ENCODE measurements at places on chromosomes 7 and 10. TPM values are rescaled to one million over a fixed set of nuclear protein-coding genes. Genes with fewer than 3 reads are reported as not detected.

ARHGEF5 gene
- 2.3 TPM for total RNA-seq

WDFY4 gene
- not detected for total RNA-seq

FOXI2 gene
- not detected for total RNA-seq

AGAP5 gene
- total RNA-seq: 2.9 TPM

LRGUK gene
- total RNA-seq: 0.57 TPM

GLCCI1 gene
- total RNA-seq: 2.8 TPM

ZNF736 gene
- 15.5 TPM for total RNA-seq

PTPRZ1 gene
- total RNA-seq: 3.6 TPM

HNRNPF gene
- 284 TPM for total RNA-seq

ABCB4 gene
- 3.1 TPM for total RNA-seq

EPHB6 gene
- not detected for total RNA-seq

PILRA gene
- 0.45 TPM for total RNA-seq

CYTH3 gene
- total RNA-seq: 33.5 TPM

PGAM2 gene
- 3.0 TPM for total RNA-seq

FAM25A gene
- not detected for total RNA-seq

CASTOR2 gene
- 1.2 TPM for total RNA-seq

CEP55 gene
- 62.9 TPM for total RNA-seq

OR9A2 gene
- total RNA-seq: not detected

HMX3 gene
- total RNA-seq: 3.5 TPM

HPSE2 gene
- total RNA-seq: not detected

NUDT13 gene
- 1.3 TPM for total RNA-seq

LDB3 gene
- not detected for total RNA-seq

HOXA4 gene
- total RNA-seq: 2.9 TPM

LRIT2 gene
- total RNA-seq: not detected

OPALIN gene
- not detected for total RNA-seq

FRMPD2 gene
- not detected for total RNA-seq

PRLHR gene
- total RNA-seq: not detected

FZD8 gene
- 44.6 TPM for total RNA-seq

SLC18A3 gene
- not detected for total RNA-seq

GNAT3 gene
- not detected for total RNA-seq

CPA2 gene
- not detected for total RNA-seq

COBL gene
- total RNA-seq: 5.0 TPM

DNAJC1 gene
- total RNA-seq: 43.9 TPM

GIMAP1 gene
- not detected for total RNA-seq

CTAGE4 gene
- not detected for total RNA-seq

TBC1D12 gene
- total RNA-seq: 7.3 TPM

MORN4 gene
- 15.1 TPM for total RNA-seq

CUTC gene
- 24.8 TPM for total RNA-seq

CALCR gene
- total RNA-seq: not detected

MTURN gene
- 6.3 TPM for total RNA-seq

All from A375 (cell line).